ENCODE measurements at places on chromosomes 5 and 9.
A peak's percentile ranks its signal among the peaks of the same experiment; 100 is the strongest.

DNA sequence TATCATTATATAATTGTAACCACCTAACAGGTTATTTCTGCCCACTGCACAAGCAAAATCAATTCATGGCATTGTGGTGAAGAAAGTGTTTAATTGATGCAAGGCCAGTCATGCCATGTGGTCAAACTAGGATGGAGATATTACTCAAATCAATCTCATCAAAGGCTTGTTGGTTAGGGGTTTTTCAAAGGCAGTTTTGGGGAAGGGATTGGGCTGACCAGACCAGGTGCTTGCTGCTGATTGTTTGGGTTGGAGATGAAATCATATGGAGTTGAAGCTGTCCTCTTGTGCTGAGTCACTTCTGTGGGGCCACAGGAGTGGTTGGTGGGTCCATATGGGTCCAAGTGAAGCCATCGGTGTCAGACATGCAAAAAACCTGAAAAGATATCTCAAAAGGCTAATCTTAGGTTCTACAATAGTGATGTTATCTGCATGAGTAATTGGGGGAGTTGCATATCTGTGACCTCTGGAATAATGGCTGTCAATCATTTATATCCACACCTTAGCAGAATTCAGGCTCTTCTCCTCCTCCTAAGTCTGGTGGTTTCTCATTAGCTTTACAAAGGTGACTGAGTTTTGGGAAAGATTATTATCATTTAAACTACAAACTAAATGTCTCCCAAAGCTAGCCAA lies 44.9 kb downstream of the HMGCS1 start:
- DNase-seq = no peak

GRCh38 chr9:121510766-121511550 lies 11.3 kb upstream of the GGTA1 start:
- DNase-seq = no peak

DNA sequence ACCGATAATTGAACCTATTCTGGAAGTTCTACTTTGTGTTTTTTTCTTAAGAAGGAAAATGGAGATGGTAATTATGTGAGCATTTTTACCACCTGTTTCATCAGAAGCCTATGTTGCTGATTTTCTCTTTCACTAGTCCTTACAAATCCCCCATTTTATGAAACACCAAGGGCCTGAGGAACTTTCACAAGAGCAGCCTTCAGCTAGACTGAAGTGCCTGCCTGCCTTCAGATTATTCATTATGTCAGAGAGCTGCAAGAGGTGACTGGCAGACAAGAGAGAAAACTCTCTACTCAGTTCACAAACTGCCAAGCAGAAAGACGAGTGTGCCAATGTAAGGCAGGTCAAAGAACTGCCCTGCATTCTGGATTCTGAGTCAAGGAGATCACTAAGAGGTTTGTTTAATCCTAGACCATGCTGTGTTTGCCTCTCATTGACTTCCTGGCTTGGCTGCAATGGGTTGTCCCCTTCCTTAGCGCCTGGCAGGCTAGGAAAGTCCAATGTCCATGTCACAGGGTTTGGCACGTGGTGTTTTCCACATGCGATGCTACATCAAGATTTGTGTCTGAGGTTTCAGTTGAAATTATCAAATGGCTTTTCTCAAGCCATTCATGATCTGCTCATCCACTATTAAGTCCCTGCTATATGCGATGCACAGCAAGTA lies 143.3 kb downstream of the CDC42SE2 start:
- DNase-seq = no peak

- DNase-seq = peak; percentile 47
Observed at GRCh38 chr5:153964880-153965645, 73.6 kb downstream of the FAM114A2 start.

- DNase-seq = no peak
Observed at GRCh38 chr9:70801181-70801829, 320.1 kb downstream of the TRPM3 start.

- DNase-seq = no peak
Observed at GRCh38 chr5:146755793-146756192, 122.8 kb downstream of the PPP2R2B start.

DNA sequence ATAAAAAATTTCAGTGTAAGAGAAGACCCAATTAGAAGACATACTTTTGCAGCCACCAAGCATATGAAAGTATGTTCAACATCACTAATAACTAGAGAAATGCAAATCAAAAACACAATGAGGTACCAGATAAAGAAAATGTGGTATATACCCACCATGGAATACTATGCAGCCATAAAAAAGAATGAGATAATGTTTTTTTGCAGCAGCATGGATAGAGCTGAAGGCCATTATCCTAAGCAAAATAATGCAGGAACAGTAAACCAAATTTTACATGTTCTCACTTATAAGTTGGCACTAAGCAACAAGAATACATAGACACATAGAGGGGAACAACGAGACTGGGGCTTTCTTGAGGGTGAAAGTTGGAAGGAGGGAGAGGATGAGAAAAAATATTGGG lies 6.9 kb upstream of the SPATA9 start:
- no peak for DNase-seq

GRCh38 chr5:56100439-56101176 lies 105.8 kb upstream of the IL6ST start:
- no peak for DNase-seq

DNA sequence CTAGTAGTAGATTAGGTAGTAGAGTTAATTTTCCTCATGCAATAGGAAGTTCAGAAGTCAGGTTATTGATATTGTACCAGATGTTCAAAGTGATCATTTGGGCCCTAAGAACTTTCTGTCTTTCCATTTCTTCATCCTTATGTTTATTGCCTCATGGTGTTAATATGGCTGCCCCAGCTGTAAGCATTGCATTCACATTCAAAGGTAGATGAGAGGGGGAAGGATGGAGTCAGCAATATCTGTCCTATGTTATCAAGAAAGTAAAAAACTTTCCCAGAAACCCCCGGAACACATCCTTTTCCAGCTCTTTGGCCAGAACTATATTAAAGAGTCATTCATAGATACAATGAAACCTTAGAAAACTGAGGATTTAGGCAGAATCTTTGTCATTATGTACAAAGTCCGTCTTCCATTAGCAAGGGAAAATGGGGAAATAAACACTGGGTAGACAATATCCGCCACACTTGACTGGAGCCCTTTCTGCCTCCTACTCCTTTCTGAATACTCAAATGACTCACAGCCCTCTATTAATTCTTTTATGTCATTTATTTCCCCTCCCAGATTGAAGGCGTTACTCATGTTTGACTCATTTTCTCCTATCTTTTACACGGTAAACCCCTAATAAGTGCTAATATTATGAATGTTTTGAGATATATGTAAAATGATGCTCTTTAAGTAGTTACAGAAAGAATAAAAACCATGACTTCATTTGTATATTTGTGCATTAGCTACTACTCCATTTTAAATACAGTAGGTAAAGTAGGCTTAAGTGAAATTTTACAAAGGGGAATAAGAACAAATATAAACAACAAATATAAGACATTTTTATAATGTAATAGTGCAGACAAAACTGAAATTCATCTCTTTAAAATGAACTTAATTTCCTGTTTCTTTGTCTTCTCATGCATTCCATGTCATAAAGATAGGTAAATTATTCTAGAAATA lies 127.6 kb downstream of the SLF1 start:
- no peak for DNase-seq

GRCh38 chr9:74639112-74639511 lies 142.0 kb downstream of the RORB start:
- DNase-seq = no peak

All from NT2/D1 (cell line).